ENCODE measurements at places on chromosomes 5 and 9. TPM values are rescaled to one million over a fixed set of nuclear protein-coding genes. Genes with fewer than 3 reads are reported as not detected.

ACOT12 gene
- total RNA-seq: not detected

HTR1A gene
- total RNA-seq: not detected

POC5 gene
- 6.0 TPM for total RNA-seq

PKD2L2 gene
- total RNA-seq: not detected

PTPN3 gene
- 1.1 TPM for total RNA-seq
